MCF 10A (cell line): ENCODE measurements at places on chromosomes 12 and 14. TPM values are rescaled to one million over a fixed set of nuclear protein-coding genes. Genes with fewer than 3 reads are reported as not detected.
A peak's percentile ranks its signal among the peaks of the same experiment; 100 is the strongest.

DNA sequence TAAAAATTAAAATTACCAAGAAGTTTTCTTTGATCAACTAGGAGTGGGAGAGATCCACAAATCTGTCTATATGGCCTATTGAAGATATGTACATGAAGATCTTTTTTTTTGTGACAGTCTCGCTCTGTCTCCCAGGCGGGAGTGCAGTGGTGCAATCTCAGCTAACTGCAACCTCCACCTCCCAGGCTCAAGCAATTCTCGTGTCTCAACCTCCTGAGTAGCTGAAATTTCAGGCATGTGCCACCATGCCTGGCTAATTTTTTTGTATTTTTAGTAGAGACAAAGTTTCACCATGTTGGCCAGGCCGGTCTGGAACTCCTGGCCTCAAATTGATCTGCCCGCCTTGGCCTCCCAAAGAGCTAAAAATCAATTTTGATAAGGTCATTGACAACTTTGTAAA is 4.6 kb upstream of the NFATC4 start:
- H3K36me3 ChIP-seq: peaks cover 7% of the 10 kb centered on the region
- H3K4me3 ChIP-seq: no peak overlapping the region
- DNase-seq: no peak
- no peaks in the 10 kb centered on the region for H3K27me3 ChIP-seq
- H3K4me1 ChIP-seq: peaks cover 24% of the 10 kb centered on the region

DNA sequence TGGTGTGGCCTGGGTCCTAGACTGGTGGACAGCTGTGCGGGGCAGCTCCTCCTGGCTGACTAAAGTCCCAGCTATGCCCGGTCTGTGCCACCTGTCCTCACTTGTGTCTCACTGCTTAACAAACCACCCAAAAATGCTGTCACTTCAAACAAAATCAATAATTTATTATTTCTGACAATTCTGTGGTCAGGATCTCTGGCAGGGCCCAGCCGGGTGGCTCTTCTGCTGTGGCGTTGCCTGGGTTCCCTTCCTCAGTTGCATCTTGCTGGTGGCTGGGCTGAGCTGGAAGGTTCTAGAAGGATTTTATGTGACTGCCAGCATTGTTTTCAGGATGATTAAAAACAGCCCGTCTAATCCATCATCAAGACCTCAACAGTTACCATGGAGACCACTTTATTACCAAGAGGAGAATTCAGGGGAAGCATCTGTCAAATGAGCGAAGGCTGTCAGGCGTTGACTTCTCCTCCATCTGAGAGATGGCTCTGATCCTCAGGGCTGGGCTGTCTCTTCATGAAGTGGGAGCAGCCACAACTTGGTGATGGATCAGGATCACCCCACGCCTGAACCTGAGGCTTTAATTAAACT is 280.6 kb upstream of the SFSWAP start:
- H3K4me3 ChIP-seq: no peak overlapping the region
- H3K36me3 ChIP-seq: no peaks in the 10 kb centered on the region
- DNase-seq: no peak
- no peaks in the 10 kb centered on the region for H3K27me3 ChIP-seq
- H3K27ac ChIP-seq: no peak overlapping the region

DNA sequence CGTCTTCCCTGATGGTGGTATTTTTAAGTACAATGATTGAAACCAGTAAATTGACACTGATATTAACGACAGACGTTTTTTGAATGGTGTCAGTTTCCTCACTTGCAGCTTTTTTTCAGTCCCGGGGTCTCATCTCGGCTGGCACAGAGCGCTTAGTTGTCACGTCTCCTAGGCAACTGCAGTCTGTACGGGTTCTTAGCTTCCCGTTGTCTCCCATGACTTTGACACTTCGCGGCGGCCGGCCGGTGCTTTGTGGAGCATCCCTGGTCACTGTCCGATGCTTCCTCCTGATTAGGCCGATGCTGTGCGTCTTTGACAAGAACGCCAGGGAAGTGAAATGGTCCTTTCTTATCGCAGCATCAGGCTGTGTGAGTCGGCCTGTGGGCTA is 67.4 kb downstream of the ADGRD1 start:
- no peak for DNase-seq
- no peaks in the 10 kb centered on the region for H3K36me3 ChIP-seq
- no peak overlapping the region for H3K4me3 ChIP-seq
- no peaks in the 10 kb centered on the region for H3K4me1 ChIP-seq
- no peak overlapping the region for H3K27ac ChIP-seq

GRCh38 chr12:105253866-105254513 is 18.0 kb upstream of the APPL2 start:
- DNase-seq: peak; percentile 75
- peak overlapping the region; percentile 9 for H3K4me3 ChIP-seq
- H3K36me3 ChIP-seq: peaks cover 2% of the 10 kb centered on the region
- H3K27me3 ChIP-seq: no peaks in the 10 kb centered on the region

GRCh38 chr12:3746758-3747157 is 6.2 kb downstream of the CRACR2A start:
- H3K27ac ChIP-seq: no peak overlapping the region
- no peaks in the 10 kb centered on the region for H3K4me1 ChIP-seq
- H3K36me3 ChIP-seq: no peaks in the 10 kb centered on the region
- no peak overlapping the region for H3K4me3 ChIP-seq
- H3K27me3 ChIP-seq: peaks cover 10% of the 10 kb centered on the region

DNA sequence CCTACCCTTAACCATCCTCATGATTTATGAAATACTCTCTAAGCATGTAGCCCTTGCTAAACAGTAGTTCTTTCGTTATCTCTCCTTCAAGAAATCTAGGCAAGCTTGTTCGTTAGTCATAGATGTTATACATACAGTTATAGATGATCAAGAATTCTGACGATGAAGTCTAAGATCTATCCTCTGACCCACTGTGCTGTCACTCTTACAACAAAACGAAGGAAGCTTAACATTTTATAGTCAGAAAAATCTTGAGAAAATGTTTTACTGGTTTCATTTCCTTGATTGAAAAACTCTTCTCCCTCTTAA is 68.9 kb downstream of the SPPL3 start:
- DNase-seq: no peak
- no peak overlapping the region for H3K27ac ChIP-seq
- peaks cover 16% of the 10 kb centered on the region for H3K4me1 ChIP-seq
- H3K27me3 ChIP-seq: no peaks in the 10 kb centered on the region
- H3K36me3 ChIP-seq: peaks cover 4% of the 10 kb centered on the region
- no peak overlapping the region for H3K4me3 ChIP-seq

The TMCC3 gene
- 1.9 and 7.0 TPM in 2 replicates for total RNA-seq

The DTX1 gene
- not detected in 2 replicates for total RNA-seq

The FIGNL2 gene
- total RNA-seq: not detected in 2 replicates

The KRT83 gene
- 12.2 and 14.5 TPM in 2 replicates for total RNA-seq

The TRHDE gene
- total RNA-seq: not detected in 2 replicates

The HCAR1 gene
- total RNA-seq: not detected in 2 replicates

The SYNJ2BP gene
- total RNA-seq: 12.6 and 20.0 TPM in 2 replicates
